ENCODE measurements at places on chromosomes 6 and 20.

DNA sequence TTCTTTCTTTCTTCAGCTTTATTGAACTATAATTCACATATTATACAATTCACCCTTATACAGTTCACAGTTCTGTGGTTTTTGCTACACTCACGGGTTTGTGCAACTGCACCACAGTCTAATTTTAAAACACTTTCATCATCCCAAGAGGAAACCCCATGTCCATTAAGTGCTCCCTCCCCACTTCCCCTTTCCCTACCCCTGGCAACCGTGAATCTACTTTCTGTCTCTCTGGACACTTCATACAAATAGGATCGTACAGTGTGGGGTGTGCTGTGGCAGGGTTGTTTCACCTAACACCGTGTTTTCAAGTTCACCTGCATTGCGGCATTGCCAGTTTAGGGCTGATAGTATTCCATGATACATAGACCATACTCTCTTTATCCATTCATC is 118.8 kb downstream of the PHACTR3 start:
- no peak for DNase-seq

DNA sequence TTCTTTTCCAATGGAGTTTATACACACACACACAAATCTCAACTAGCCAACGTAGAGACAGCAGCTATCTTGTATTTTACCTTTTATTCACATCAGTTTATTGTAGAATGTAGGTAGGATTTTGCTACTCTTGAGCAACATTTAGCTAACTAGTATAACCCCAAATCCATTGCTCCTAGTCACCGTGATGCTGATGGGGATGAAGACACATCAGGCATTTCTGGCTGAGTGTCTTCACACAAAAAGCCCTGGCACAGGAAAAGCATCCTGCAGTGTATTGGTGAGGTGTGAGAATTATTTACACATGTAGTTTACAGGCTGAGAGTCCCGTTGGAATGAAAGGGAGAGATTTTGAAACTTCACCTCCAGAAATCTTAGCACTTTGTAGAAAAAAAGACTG is 65.9 kb upstream of the FBXL4 start:
- no peak for DNase-seq

DNA sequence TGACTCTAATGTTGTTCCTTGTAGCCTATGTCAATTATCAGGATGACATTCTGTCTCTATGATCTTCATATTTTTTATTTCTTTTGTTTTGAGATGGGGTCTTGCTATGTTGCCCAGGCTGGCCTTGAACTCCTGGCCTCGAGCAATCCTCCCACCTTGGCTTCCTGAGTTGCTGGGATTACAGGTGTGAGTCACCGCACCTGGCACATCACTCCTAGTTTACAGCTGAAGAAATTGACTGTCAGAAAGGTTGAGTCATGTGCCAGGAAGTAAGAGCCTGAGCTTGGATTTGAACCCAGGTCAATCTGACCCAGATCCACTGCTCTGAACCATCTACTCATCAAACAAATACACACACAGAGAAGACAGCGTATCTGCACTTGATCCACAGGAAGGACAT is 14.4 kb downstream of the PPP1R3G start:
- DNase-seq: no peak

- no peak for DNase-seq
Observed at GRCh38 chr6:116561377-116562018, 7.9 kb downstream of the CALHM4 start.

DNA sequence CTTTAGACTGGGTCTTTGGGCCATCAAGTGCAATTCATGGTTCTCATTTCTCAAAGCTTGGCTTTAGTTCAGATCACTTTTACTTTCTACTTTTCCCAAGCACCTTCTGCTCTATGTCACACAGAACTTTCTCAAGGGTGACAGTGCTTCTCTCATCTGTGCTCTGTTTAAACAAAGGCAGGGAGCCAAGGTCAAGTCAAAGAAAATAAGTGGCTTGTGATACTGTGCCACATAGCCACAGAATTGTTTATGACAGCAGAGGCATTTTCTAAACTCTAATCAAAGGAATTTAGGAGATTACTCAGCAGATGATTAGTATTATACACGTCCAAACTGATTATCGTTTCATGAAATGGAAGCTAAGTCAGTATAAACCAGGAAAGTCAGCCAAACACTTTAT is 348.0 kb downstream of the HDGFL1 start:
- no peak for DNase-seq

DNA sequence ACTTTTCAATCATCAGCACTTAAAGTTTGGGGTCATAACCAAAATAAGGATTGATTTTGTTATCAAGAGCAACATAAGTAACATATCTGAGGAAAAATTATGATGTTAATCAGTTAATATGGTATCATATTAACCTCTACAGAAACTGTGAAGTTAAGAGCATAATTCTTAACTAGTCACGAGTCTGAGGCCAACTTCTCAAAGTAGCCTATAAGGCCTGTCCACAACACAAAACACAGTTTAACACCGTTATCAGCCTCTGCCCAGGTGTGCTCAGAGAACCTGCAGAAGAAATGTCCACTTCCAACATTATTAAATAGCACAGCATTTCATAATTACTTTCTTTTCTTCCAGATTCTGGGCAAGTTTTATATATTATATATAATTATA is 1.1 kb downstream of the STX7 start:
- DNase-seq: no peak

GRCh38 chr20:9955646-9956045 is 79.1 kb upstream of the ANKEF1 start:
- DNase-seq: no peak

DNA sequence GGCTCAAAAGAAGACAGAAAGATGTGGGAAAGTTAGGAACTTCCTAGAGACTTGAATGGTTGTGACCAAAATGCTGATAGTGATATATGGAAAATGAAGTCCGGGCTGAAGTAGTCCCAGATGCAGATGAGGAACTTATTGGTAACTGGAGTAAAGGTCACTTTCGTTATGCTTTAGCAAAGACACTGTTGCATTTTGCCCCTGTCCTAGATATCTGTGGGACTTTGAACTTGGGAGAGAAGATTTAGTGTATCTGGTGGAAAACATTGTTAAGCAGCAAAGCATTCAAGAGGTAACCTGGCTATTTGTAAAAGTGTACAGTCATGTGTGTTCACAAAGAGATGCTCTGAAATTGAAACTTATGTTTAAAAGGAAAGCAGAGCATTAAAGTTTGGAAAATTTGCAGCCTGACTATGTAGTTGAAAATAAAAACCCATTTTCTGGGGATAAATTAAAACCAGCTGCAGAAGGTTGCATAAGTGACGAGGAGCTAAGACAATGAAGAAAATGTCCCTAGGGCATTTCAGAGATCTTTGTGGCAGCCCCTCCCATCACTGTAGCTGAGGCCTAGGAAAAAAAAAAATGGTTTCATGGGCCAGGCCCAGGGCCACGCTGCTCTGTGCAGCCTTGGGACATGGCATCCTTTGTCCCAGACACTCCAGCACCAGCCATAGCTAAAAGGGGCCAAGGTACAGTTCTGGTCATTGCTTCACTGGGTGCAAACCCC is 1692.2 kb downstream of the HACE1 start:
- DNase-seq: no peak

DNA sequence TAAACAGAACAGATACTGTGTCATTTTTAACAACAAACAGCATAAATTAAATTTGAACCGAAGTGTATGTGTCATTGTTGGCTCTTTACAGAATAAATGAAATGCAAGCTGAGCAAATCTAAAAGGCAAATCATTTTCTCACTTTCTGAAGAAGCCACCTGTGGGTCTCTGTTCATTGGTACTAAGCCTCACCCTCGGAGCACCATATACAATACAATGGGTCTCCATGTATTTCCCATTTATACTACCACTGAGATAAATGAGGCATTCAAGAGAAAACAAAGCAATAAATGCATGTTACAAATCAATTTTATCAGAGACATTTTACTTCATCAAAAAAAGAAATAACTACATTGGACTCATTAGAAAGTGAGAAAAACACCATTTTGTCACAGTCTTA is 38.9 kb upstream of the HIVEP1 start:
- no peak for DNase-seq

- DNase-seq: no peak
Observed at GRCh38 chr20:51318058-51318949, 224.2 kb downstream of the NFATC2 start.

GRCh38 chr20:15033269-15033668 is 695.9 kb upstream of the FLRT3 start:
- DNase-seq: no peak

- no peak for DNase-seq
Observed at GRCh38 chr6:20841806-20842205, 307.5 kb downstream of the CDKAL1 start.

- no peak for DNase-seq
Observed at GRCh38 chr6:130713144-130713543, 114.1 kb upstream of the SMLR1 start.

- DNase-seq: no peak
Observed at GRCh38 chr20:63037669-63038268, 31.0 kb upstream of the BHLHE23 start.

GRCh38 chr20:37741055-37741454 is 47.2 kb downstream of the CTNNBL1 start:
- DNase-seq: no peak

- DNase-seq: peak; percentile 16
Observed at GRCh38 chr6:112180095-112180820, 74.1 kb downstream of the LAMA4 start.

- no peak for DNase-seq
Observed at GRCh38 chr6:111591901-111592461, 13.7 kb downstream of the TRAF3IP2 start.

GRCh38 chr6:166769648-166770047 is 142.6 kb upstream of the RPS6KA2 start:
- DNase-seq: no peak

DNA sequence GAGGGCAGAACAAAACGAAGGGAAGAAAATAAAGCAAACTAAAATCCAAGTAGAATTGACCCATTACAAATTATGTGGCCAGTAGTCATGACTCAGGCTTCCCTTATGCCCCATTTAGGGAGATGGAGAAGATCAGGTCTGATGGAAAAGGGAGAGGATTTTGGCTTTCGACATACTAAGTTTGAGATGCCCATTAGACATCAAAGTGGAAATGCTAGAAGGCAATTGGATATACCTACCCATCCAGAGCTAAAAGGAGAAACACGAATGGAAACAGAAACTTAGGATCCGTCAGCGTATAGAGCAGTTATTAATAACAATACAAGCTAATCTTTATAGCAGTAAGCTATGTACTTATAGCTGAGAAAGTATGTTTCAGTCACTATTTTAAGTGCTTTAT is 4.8 kb downstream of the TRPC4AP start:
- DNase-seq: no peak

DNA sequence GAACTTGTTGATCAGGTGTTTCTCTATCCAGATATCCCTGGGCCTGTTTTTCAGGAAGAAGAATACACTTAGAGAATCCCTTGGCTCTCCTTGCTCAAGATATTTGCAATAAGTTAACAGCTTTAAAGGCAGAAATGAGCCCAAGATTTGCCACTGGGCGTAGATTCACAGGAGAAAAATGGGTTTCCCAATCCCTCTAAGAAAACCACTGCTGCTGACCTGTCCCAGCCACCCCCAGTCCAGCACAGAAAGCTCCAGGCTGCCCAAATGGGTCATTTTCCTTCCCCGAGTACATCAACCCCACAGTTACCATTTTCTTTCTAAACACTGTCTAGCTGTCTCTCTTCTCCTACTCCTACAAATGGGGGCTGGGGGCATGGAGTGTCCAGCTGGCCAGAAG is 67.3 kb downstream of the ANKRD60 start:
- DNase-seq: no peak

DNA sequence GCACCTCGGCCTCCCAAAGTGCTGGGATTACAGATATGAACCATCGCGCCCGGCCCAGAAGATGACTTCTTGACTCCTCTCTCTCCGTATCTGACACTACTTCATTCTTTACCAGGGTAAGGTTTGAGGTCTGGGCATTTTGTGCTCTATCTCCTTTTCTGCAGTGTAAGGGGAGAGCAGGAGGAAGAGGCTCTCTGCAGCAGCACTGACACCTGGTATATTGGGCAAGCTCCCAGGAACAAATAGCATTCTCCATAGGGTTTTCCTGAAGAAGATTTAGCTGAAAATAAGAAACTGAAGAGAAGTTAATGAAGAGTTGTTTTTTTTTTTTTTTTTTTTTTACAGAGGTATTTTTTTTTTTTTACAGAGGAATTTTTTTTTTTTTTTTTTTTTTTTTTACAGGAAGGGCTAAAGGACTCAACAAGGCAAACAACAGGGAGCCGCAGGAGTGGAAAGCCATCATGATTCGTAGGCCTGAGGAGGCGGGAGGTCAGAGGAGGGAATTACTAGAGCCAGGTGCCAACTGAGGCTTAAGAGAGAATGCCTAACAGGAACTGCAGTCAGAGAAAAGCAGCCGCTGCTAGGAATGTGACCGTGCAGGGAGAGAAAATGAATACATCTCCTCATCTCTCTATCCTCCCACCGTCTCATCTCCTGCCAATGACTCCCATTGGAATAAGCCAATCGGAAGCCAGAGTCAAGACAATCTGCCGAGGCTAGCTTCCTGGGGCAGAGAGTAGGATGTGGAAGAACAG is 34.7 kb upstream of the ADGRF4 start:
- no peak for DNase-seq

DNA sequence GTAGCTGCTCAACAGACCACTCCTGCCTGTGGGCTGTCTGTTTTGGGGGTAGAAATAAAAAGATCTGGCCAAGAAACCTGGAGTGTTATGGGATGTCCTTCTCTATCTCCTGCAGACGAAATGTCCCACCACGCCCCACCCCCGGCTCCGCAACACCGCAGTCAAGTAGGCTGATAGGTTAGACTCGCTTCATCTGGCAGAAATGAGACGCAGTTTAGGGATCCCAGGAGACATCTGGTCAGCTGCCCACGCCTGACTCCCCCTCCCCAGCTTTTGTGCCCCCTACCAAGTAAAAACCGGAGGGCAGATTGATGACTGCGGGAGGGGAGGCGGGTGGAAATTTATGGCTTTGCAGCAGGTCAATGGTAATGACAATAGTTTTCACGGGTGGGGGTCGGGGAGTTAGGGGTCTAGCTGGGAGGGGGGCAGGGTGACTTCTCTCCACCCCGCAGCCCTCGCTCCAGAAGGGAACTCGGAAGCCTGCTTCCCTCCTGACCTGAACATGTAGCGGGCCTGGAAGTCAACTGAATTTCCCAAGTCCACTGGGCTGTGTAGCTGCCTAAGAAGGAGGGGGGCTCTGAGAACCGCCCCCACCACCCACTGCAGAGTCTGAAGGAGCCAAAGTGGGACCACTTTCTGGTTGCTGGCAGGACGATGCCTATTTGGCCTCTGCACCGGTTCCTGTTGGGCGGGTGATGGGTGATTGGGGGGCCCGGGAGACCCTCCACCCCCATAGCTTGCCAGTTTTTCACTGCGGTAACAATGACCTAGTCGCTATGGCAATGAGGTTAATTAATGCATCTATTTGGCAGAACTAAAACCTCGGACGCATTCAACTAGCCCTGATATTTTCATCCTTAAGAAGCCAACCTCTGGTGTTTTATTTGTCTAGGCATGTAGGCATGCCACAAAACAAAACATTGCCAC is 25.7 kb downstream of the PMEPA1 start:
- DNase-seq: no peak

- no peak for DNase-seq
Observed at GRCh38 chr6:29447670-29448069, 8.6 kb downstream of the OR10C1 start.

GRCh38 chr6:161590961-161591627 is 317.2 kb upstream of the AGPAT4 start:
- DNase-seq: no peak

GRCh38 chr6:86192123-86192522 is 549.4 kb upstream of the SYNCRIP start:
- DNase-seq: peak; percentile 9

Measured in GM19239 (cell line).